Right atrium auricular region (tissue), 2 donors: ENCODE measurements at places on chromosomes 5 and 9. TPM values are rescaled to one million over a fixed set of nuclear protein-coding genes. Genes with fewer than 3 reads are reported as not detected.
A peak's percentile ranks its signal among the peaks of the same experiment; 100 is the strongest.

GRCh38 chr5:11468334-11469039 lies 435.8 kb downstream of the CTNND2 start:
- DNase-seq, result no peak
- H3K4me1 ChIP-seq, result no peaks in the 10 kb centered on the region
- no peak overlapping the region for H3K4me3 ChIP-seq
- H3K27me3 ChIP-seq, result no peaks in the 10 kb centered on the region
- H3K36me3 ChIP-seq, result no peaks in the 10 kb centered on the region
- H3K27ac ChIP-seq, result no peak overlapping the region

DNA sequence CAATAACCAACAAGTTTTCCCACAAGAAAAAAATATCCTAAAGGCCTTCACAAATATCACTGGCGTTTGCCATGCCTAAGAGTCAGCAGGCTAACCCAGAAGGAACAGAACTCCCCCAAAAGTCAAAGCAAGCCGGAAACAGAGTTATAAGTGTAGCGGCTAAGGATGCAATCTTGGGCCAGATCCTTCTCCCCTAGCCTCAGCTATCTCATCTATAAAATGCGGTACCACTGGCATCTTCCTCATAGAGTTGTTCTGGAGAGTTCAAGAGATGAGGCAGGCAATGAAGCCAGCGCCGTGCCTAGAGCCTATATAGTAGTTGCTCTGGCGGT lies 632 bp downstream of the DPM2 start:
- peaks cover 35% of the 10 kb centered on the region for H3K4me1 ChIP-seq
- peaks cover 1% of the 10 kb centered on the region for H3K36me3 ChIP-seq
- no peak for DNase-seq
- H3K4me3 ChIP-seq, result peak overlapping the region; percentile 63

DNA sequence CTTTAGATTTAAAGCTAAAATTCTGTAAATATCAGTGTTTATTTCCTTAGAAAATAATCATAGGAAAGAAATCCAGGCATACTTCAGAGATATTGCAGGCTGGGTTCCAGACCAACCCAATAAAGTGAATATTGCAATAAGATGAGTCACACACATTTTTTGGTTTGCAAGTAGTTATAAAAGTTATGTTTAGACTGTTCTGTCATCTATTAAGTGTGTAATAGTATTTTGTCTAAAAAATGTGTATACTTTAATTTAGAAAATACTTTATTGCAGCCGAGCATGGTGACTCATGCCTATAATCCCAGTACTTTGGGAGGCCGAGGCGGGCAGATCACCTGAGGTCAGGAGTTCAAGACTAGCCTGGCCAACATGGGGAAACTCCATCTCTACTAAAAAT lies 6.9 kb upstream of the RIC1 start:
- H3K4me1 ChIP-seq, result peaks cover 29% of the 10 kb centered on the region
- H3K4me3 ChIP-seq, result no peak overlapping the region
- DNase-seq, result no peak
- H3K27ac ChIP-seq, result no peak overlapping the region
- H3K27me3 ChIP-seq, result no peaks in the 10 kb centered on the region

TTC1 gene
- 51.2 TPM for total RNA-seq

- no peaks in the 10 kb centered on the region for H3K27me3 ChIP-seq
- no peaks in the 10 kb centered on the region for H3K36me3 ChIP-seq
- DNase-seq, result no peak
- H3K4me3 ChIP-seq, result no peak overlapping the region
- H3K4me1 ChIP-seq, result no peaks in the 10 kb centered on the region
These were observed 68.4 kb downstream of the PPARGC1B start for GRCh38 chr5:149798466-149798865.

- H3K36me3 ChIP-seq, result no peaks in the 10 kb centered on the region
- no peaks in the 10 kb centered on the region for H3K27me3 ChIP-seq
- no peaks in the 10 kb centered on the region for H3K4me1 ChIP-seq
- H3K4me3 ChIP-seq, result no peak overlapping the region
- no peak overlapping the region for H3K27ac ChIP-seq
These were observed 168.5 kb downstream of the OLFM1 start for GRCh38 chr9:135255841-135256580.

- no peak overlapping the region for H3K27ac ChIP-seq
- DNase-seq, result no peak
These were observed 665.1 kb downstream of the CDH18 start for GRCh38 chr5:19322716-19323485.

WDR31 gene
- total RNA-seq, result 2.3 TPM
